ENCODE measurements at places on chromosomes 2 and 18. TPM values are rescaled to one million over a fixed set of nuclear protein-coding genes. Genes with fewer than 3 reads are reported as not detected.

ATP6V1B1 gene
- not detected for total RNA-seq

DNA sequence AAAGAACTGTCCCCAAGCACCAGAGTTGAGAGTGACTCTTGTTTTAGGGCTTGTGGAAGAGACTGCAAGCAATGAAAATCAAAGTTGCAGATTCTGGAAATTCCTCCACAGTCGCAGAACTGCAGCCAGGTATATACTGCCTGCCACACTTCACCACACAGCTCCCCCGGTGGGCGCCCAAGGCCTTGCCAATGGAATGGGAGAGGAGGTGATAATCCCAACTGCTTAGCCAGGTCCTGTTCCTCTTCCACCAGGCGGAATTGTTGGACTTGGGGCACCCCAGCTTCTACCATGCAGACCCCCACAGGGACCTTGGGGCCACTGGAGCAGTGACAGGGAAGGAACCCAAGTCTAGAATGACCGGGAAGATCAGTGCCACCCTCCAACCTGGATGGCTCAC lies 4.8 kb upstream of the PDIA6 start:
- H3K27ac ChIP-seq, result no peak overlapping the region
- no peak overlapping the region for H3K4me3 ChIP-seq
- no peaks in the 10 kb centered on the region for H3K36me3 ChIP-seq
- no peaks in the 10 kb centered on the region for H3K27me3 ChIP-seq

- no peak for DNase-seq
- no peaks in the 10 kb centered on the region for H3K36me3 ChIP-seq
- no peak overlapping the region for H3K4me3 ChIP-seq
These were observed 1.9 kb upstream of the CD226 start for GRCh38 chr18:69949538-69949936.

DNA sequence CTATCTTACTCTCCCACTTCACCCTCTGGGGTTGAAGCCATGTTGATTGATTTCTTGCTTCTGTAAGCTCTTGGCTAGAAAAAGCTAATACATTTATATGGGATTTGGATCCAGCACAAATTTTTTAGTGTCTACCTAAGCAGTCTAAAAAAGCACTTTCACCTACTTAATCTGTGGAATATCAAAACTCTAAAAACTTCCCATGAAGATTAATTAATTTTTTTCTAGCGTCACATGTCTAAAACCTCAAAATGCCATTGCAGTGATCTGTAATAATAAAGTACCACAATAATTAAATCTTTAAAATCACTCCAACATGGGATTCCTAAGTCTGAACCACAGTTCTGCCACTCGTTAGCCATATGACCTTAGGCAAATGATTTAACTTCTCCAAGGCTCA lies 180.1 kb downstream of the EN1 start:
- no peak overlapping the region for H3K4me3 ChIP-seq
- H3K27ac ChIP-seq, result no peak overlapping the region
- no peaks in the 10 kb centered on the region for H3K27me3 ChIP-seq

- peak; percentile 50 for DNase-seq
- H3K27me3 ChIP-seq, result no peaks in the 10 kb centered on the region
- H3K36me3 ChIP-seq, result no peaks in the 10 kb centered on the region
- H3K27ac ChIP-seq, result no peak overlapping the region
These were observed 128.4 kb downstream of the RNF152 start for GRCh38 chr18:61764381-61764780.

- H3K4me1 ChIP-seq, result no peaks in the 10 kb centered on the region
- no peak for DNase-seq
- H3K36me3 ChIP-seq, result peaks cover 92% of the 10 kb centered on the region
These were observed 10.9 kb downstream of the DDX18 start for GRCh38 chr2:117825437-117825836.

DNA sequence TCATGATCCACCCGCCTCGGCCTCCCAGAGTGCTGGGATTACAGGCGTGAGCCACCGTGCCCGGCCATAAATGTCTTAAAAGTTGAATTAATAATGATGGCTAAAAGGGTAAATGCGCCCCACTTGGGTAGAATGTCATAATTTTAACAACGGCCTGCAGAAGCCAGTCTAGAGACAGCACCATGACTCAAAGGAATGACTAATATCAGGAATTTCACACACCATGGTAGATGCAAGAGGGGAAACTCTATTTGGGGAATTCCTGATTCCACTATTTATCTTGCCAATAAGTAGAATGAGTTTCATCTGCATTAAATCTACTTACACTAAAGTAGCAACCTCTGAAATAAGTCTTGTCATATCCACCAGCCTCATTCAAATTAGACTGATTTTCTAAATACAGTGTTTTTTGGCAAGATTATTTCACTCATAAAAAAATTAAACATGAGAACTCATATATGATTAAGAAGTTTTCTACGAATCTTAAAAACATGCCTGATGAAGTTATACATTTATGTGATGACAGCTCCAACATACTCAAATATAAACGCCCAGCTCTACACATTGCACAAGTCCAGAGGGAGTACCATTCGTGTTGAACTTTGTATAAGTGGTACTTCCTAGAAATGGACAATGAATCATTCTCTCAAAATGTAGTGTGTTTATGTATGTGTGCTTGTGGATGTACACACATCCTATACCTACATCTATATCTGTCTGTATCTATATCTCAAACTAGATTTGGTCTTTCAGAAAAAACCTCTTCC lies 309.7 kb downstream of the IRS1 start:
- H3K4me3 ChIP-seq, result no peak overlapping the region
- no peaks in the 10 kb centered on the region for H3K27me3 ChIP-seq
- H3K4me1 ChIP-seq, result no peaks in the 10 kb centered on the region
- no peak overlapping the region for H3K27ac ChIP-seq
- no peaks in the 10 kb centered on the region for H3K36me3 ChIP-seq
- DNase-seq, result no peak

DNA sequence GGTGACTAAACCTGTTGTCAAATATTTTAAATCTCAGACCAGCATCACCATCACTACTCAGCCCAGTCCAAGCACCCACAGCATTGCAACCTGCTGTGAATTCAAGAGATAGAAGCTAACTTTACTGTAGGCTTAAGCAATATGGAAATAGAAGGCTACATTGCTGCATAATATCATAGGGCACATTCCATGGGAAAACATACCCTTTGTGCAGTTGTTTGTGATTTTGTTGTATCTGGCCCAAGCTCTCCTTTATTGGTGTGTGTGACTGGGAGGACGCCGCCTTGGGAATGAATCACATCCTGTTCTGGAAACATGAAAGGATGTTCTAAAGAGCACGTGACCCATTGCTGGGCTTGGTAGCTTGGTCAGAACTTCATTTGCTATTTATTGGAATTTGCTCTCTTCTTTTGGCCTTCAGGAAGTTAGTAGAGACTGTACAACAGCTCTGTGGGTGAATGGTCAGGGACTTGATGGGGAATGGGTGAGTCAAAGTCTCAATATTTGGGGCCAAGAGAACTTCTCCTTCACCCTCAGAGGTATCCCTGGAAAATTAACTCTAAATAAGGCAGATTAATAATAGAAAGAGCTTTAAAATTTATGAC lies 106.8 kb upstream of the SERPINE2 start:
- no peak overlapping the region for H3K4me3 ChIP-seq
- H3K27ac ChIP-seq, result no peak overlapping the region
- H3K4me1 ChIP-seq, result no peaks in the 10 kb centered on the region
- H3K36me3 ChIP-seq, result no peaks in the 10 kb centered on the region
